CD4-positive, alpha-beta T cell treated with Interleukin-6 for 4 hours (primary cell): ENCODE measurements at places on chromosomes 16 and 17.
A peak's percentile ranks its signal among the peaks of the same experiment; 100 is the strongest.

GRCh38 chr17:29918922-29919856 lies 10.8 kb downstream of the SSH2 start:
- no peak for DNase-seq

DNA sequence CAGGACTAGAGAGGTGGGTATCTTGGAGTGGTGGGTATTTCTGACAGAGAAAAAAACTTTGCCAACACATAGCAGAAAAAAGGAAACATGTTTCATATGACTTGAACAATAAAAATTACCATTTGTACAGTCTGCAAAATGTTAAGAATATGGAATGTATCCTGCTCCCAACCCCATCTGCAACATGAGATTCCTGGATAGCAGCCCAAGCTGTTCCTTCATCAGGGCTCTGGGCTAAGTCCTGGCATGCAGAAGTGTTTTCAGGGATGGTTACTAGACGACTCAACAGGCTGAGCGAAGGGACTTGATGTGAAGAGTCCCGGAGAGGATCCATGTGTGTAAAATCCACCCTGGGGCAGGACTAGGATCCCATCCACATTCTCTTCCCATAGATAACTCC lies 121.0 kb upstream of the IRX3 start:
- no peak for DNase-seq

- DNase-seq, result no peak
Observed at GRCh38 chr17:64496348-64496785, 487 bp downstream of the POLG2 start.

- no peak for DNase-seq
Observed at GRCh38 chr17:4958102-4958501, 7.2 kb downstream of the ENO3 start.

GRCh38 chr17:48554412-48555257 lies 9.7 kb upstream of the HOXB2 start:
- no peak for DNase-seq

DNA sequence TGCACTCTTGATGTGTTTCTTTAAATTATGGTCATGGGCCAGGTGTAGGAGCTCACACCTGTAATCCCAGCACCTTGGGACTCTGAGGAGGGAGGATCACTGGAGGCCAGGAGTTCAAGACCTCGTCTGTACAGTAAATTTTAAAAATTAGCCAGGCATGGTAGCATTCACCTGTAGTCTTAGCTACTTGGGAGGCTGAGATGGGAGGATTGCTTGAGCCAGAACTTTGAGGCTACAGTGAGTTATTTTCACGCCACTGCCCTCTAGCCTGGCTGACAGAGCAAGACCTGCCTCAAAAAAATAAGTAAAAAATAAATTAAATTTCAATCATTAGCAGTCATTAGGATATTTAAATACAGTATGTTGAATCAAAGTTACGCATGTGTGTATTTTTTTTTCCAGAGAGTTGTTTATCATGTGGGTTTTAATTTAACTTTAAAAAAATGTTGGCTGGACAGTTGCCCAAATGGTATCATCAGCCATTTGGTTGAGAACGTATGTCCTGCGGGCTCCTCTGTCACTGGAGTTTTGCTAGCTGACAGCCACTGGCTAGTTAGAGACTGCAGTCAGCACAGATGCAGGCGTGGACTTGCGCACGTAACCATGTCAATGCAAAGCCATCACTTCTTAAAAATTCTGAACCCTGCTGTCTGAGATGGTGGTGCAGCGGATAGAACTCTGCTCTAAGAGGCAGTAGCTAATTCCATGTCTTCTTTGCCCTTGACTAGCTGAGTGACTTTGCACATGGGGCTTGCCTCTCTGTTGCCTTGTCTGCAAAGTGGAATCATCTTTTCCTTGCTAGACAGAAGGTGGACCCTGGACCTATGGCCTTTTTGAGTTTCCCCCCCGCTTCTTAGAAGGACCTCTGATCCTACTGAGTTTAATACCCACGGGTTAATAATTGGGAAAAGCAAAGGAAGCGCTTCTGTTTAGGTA lies 40.0 kb downstream of the MAPT start:
- no peak for DNase-seq

- DNase-seq, result no peak
Observed at GRCh38 chr17:71496552-71496951, 624.3 kb upstream of the SOX9 start.

DNA sequence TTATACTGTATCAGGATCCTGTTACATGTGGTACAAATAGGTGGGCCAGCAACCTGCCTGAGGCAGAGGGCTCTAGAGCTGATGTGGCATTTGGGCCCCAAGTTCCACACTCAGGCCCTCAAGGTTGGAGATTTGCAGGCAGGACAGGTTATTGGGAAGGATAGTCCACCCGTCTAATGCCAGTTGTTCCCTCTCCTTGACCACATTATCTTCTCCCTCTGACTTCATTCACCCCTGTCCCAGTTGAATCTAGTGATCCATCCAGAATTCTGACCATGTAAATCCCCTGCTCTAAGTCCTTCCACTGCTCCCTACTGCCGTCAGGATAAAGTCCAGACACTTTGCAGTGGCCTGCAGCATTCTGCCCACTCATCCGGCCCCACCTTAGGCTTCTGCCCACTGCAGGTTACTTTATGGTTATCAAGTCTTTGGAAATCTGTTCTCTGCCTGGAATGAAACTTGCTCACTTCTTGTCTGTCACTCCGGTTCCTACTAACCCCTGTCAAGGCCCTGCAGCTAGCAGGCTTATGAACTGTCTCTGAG lies 1.9 kb upstream of the NFATC3 start:
- no peak for DNase-seq

- no peak for DNase-seq
Observed at GRCh38 chr16:79508294-79508693, 92.2 kb downstream of the MAF start.

- DNase-seq, result no peak
Observed at GRCh38 chr17:33925649-33926048, 329.4 kb upstream of the CCL2 start.

DNA sequence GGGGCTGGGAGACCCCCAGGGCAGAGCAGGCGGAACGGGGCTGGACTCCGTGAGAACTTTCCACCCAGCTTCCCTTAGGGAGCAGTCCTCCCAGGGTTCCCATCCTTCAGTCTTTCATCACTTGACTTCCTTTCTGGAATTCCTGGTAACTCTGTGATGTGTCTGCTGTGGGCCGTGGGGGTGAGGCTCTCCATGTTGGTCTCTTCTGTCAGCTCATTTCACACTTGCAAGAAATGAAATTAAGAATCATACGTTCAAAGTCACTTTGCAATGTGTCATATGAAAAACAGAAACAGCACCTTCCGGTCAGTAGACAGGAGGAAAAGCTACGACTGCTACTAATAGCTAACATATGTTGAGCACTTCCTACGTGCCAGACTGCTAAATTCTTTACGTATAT lies 5.4 kb upstream of the BBS2 start:
- DNase-seq, result no peak

DNA sequence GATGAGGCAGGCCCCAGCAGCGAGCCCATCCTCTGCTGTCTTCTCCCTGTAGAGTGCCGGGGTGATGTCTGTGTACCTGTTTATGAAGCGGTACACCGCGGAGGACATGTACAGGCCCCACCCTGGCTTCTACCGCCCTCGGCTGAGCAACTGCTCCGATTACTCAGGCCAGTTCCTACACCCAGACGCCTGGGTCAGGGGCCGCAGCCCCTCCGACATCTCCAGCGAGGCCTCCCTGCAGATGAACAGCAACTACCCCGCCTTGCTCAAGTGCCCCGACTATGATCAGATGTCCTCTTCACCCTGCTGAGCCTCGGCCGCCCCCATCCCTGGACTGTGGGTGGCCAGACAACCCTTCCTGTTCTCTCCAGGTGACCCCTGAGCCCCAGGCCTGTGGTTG lies 50.0 kb downstream of the CACNG5 start:
- no peak for DNase-seq

GRCh38 chr17:57677301-57677700 lies 67.8 kb downstream of the CCDC182 start:
- no peak for DNase-seq

DNA sequence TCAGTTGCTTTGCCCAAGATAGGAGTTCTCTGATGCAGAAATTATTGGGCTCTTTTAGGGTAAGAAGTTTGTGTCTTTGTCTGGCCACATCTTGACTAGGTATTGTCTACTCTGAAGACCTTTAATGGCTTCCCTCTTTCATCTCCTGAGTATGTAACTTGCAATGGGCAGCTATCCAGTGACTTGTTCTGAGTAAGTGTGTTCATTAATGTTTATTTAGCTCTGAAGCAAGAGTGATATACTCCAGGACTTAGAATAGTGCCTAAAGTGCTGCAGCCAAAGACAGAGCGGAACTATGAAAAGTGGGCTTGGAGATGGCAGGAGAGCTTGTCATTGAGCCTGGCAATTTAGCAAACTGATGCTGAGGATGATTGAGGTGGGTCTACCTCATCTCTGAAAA lies 8.8 kb upstream of the TANGO6 start:
- no peak for DNase-seq

- DNase-seq, result no peak
Observed at GRCh38 chr16:12501707-12502457, 301.8 kb downstream of the CPPED1 start.

DNA sequence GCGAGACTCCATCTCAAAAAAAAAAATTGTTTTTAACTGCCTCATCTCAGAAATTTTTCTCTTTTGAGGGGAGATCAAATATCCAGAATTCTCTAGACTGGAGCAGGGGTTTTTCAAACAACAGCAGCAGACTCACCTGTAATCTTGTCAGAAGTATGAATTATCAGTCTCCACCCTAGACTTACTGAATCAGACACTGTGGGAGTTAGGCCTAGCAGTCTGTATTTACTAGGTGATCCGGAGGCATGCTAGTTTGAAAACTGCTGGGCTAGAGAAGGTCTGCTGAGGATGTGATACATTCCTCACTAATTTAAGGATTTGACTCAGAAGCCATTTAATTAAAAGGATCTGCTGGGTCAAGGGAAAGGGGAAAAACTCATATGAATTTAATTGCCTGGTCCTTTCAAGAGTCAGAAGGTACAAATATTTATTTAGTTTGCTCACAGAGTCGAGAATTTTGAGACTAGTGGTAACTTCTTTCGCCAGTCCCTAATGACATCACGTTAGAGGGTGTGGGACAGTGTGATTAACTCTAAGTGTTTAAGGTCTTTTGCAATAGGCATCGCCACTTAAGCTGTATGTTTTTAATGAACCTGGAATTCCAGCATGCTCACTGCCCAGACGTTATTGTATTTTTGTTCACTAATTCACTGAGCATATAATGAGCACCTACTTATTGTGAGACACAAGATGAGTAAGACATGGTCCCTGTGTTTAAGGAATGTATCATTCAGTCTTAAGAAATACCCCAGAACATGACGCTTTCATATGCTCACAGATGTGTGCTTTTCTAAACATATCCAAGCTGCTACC lies 14.2 kb downstream of the ATP6V0A1 start:
- DNase-seq, result no peak

- DNase-seq, result no peak
Observed at GRCh38 chr16:27952811-27953210, 110.7 kb downstream of the GSG1L start.

DNA sequence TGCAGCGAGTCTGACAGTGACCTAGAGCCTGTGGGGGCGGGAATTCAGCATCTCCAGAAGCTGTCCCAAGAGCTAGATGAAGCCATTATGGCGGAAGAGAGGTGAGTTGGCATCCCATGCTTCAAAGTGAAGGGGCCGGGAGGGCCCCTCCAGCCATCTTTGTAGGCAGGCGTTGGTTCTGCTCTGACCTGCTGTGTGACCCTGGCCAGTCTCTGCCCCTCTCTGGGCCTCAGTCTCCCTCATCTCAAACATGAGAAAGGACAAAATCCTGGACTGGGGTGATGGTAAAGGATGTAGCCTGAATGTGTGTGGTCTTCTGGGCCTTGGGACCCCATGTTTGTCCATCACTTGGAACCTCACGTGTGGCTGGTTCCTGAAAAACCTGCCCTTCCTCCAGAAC lies 5.1 kb downstream of the PIMREG start:
- no peak for DNase-seq

- DNase-seq, result no peak
Observed at GRCh38 chr17:52136166-52136565, 22.3 kb downstream of the CA10 start.

DNA sequence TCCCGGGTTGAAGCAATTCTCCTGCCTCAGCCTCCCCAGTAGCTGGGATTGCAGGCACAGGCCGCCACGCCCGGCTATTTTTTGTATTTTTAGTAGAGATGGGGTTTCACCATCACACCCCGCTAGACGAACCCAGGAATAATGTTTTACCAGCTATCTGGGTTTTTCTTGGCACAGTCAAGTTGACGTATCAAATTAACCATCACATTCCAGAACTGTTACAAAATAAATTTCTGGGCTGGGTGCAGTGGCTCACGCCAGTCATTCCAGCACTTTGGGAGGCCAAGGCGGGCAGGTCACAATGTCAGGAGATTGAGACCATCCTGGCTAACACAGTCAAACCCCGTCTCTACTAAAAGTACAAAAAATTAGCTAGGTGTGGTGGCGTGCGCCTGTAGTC lies 501.2 kb downstream of the SHISA9 start:
- no peak for DNase-seq

DNA sequence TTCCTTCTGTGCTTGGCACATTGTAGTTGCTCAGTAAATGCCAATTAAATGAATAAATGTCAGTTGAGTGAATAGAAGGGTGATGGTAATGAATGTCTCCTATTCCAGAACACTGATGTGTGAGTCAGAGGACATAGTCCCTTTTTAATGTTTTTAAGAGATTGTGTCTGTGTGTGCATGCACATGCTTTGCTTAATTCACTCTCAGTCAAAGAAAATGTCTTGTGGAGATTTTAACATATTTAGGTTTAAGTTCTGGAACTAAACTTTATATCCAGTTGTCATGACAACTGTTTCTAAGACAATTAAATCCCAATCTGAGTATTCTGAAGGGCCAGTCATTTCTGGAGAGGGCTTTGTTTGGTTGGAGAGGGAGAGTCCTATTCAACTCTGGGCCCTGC lies 255.3 kb upstream of the CDH11 start:
- DNase-seq, result no peak

- no peak for DNase-seq
Observed at GRCh38 chr17:71769850-71770249, 351.0 kb upstream of the SOX9 start.

- no peak for DNase-seq
Observed at GRCh38 chr16:78570399-78571141, 471.1 kb downstream of the WWOX start.

DNA sequence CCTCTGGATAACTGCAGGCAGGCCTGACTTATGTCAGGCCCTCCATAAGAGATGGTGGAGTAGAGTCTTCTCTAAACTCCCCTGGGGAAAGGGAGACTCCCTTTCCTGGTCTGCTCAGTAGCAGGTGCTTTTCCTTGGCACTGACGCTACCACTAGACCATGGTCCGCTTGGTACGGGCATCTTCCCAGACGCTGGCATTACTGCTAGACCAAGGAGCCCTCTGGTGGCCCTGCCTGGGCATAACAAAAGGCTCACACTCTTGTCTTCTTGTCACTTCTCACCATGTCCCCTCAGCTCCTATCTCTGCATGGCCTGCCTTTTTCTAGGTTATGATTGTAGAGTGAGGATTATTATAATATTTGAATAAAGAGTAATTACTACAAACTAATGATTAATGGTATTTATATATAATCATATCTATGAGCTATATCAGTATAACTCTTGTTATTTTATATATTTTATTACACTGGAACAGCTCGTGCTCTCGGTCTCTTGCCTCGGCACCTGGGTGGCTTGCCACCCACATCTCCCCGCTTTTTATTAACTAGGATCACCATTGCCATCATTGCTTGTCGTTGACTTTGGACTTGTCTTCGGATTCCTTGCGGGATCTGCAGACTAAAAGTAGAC lies 59.8 kb upstream of the ARL4D start:
- DNase-seq, result peak; percentile 76
